ENCODE measurements at places on chromosomes 11 and 22.
A peak's percentile ranks its signal among the peaks of the same experiment; 100 is the strongest.

GRCh38 chr11:123371506-123372297 is 58.4 kb upstream of the GRAMD1B start:
- H3K27ac ChIP-seq = no peak overlapping the region
- no peak overlapping the region for H3K4me3 ChIP-seq
- no peaks in the 10 kb centered on the region for H3K27me3 ChIP-seq
- H3K4me1 ChIP-seq = peaks cover 4% of the 10 kb centered on the region
- H3K36me3 ChIP-seq = no peaks in the 10 kb centered on the region

DNA sequence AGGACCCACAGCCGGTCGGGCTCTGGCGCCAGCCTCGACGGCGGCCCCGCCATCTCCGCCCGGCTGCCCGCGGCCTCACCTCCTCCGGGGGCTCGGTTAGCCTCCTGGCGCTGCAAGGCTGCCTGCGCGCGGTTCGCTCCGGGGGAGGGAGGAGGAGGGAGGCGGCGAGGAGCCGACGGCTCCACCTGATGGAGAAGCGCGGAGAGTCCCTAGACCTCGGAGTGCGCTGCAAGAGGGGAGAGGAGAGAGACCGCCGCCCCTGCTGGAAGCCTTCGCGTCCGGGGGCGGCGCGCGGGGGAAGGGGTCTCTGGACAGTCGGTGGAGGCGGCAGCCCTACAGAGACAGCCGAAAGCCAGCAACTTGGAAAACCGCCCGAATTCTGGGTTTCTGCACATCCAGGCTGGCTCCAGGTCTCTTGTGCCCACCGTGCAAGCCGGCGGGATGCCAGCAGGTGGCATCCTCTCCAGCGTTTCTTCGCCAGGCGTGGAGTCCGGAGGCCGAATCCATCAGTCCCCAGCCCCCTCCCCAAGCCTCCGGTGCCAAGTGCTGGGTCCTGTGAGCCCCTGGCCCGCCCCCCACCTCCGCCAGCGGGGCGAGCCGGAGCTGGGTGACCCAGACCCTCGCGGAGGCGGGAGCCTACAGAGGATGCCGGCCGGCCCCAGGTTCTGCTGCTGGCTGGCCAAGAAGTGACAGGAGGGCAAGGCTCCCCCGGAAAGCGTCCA is 2.9 kb upstream of the KIRREL3 start:
- H3K27me3 ChIP-seq = peaks cover 34% of the 10 kb centered on the region
- peak; percentile 41 for DNase-seq
- H3K4me1 ChIP-seq = peaks cover 2% of the 10 kb centered on the region
- H3K36me3 ChIP-seq = no peaks in the 10 kb centered on the region
- H3K27ac ChIP-seq = no peak overlapping the region

GRCh38 chr22:20272174-20272573 is 4.1 kb upstream of the RTN4R start:
- H3K4me1 ChIP-seq = peaks cover 5% of the 10 kb centered on the region
- H3K4me3 ChIP-seq = no peak overlapping the region
- H3K27ac ChIP-seq = no peak overlapping the region
- DNase-seq = no peak
- no peaks in the 10 kb centered on the region for H3K27me3 ChIP-seq

GRCh38 chr22:17964643-17965042 is 59.7 kb downstream of the MICAL3 start:
- no peak for DNase-seq
- H3K27ac ChIP-seq = no peak overlapping the region
- H3K27me3 ChIP-seq = no peaks in the 10 kb centered on the region
- H3K4me3 ChIP-seq = no peak overlapping the region

GRCh38 chr22:46224044-46224897 is 25.8 kb downstream of the CDPF1 start:
- no peak overlapping the region for H3K27ac ChIP-seq
- no peak for DNase-seq
- H3K36me3 ChIP-seq = no peaks in the 10 kb centered on the region
- no peaks in the 10 kb centered on the region for H3K4me1 ChIP-seq
- H3K4me3 ChIP-seq = no peak overlapping the region

DNA sequence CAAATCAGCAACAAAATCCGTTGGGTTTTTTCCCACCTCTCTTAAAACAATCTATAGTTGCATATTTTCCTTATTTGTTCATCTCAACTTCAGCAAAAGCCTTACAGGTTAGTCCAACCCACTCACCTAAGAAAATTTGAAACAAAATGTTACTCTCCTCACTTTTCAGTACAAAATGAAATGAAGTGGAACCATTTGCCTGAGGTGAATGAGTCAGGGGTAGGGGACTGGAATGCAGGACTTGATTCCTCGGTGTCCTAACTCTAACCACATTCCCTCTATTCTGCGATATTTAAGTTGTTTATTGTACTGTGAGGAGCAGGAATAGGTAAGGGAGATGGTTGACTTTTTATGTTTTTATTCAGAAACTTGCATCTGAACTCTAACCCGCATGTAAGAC is 16.4 kb downstream of the ATP5MG start:
- no peaks in the 10 kb centered on the region for H3K36me3 ChIP-seq
- no peak for DNase-seq
- no peaks in the 10 kb centered on the region for H3K27me3 ChIP-seq
- no peak overlapping the region for H3K4me3 ChIP-seq

DNA sequence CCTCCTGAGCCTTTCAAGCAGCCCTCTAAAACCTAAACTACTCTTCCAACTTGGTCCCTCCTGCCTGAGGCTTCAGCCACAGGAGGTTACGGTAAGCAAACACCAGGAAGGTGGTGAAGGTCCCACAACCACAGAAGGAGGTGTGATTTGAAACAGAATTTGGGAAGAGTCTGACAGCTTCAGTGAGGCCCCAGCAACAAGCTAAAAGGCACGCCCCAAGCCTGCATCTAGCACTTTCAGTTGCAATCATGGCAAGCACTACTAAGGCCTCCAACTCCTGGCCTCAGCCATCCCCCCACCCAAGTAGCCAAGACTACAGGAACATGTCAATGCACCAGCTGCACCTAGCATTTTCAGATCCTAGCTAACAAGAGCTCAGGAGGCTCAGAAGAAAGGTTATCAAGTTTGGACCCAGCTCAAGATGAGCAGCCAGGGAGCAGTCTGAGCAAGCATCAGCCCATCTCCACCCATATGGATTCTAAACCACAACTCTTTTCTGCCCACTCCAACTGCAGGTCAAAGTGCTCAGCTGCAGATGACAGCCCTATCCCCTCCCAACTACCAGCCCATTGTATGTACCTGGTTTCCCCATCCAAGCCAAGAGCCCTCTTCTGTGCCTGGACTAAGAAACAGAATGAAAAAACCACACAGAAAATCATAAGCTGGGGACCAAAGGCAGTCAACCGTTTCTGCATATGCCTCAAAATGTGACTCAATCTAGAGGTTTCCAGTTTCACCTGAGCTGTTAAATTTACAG is 10.4 kb upstream of the AHNAK start:
- no peak for DNase-seq
- H3K4me3 ChIP-seq = no peak overlapping the region
- H3K4me1 ChIP-seq = peaks cover 23% of the 10 kb centered on the region
- H3K36me3 ChIP-seq = peaks cover 16% of the 10 kb centered on the region
- no peak overlapping the region for H3K27ac ChIP-seq
- H3K27me3 ChIP-seq = no peaks in the 10 kb centered on the region

GRCh38 chr11:86152006-86152862 is 83.3 kb upstream of the PICALM start:
- no peak for DNase-seq
- H3K27ac ChIP-seq = no peak overlapping the region
- no peak overlapping the region for H3K4me3 ChIP-seq
- no peaks in the 10 kb centered on the region for H3K36me3 ChIP-seq

DNA sequence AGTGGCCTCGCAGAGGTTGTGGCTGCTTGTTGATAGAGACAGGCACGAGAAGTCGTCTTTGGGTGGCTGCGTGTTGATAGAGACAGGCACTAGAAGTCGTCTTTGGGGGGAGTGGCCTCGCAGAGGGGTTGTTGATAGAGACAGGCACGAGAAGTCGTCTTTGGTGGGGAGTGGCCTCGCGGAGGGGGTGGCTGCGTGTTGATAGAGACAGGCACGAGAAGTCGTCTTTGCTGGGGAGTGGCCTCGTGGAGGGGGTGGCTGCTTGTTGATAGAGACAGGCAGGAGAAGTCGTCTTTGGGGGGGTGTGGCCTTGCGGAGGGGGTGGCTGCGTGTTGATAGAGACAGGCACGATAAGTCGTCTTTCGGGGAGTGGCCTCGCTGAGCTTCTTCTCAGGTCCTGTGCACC is 328.8 kb downstream of the TBC1D22A start:
- no peaks in the 10 kb centered on the region for H3K4me1 ChIP-seq
- no peaks in the 10 kb centered on the region for H3K27me3 ChIP-seq

DNA sequence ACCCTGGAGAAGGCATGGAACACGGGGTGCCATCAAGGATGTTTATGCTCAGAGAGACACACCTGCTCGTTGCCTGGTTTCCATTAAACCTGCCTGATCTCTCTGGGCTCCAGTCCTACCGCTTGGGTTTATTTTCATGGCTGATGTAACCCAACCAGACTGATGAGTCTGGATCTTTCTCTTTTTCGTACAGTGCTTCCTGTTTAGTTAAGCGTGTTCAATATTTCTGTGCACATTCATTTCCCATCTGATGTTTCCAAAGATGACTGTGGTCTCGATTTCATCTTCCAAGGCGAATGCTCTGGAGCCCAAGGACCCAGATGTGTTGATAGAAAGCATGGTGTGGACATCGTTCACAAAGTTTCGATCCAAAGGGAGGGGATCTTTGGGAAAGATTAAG is 84.3 kb downstream of the SNX19 start:
- 0 out of 2 replicates have a peak, but pooled peaks cover 2% of the 10 kb centered on the region for H3K4me1 ChIP-seq
- no peak overlapping the region for H3K27ac ChIP-seq

DNA sequence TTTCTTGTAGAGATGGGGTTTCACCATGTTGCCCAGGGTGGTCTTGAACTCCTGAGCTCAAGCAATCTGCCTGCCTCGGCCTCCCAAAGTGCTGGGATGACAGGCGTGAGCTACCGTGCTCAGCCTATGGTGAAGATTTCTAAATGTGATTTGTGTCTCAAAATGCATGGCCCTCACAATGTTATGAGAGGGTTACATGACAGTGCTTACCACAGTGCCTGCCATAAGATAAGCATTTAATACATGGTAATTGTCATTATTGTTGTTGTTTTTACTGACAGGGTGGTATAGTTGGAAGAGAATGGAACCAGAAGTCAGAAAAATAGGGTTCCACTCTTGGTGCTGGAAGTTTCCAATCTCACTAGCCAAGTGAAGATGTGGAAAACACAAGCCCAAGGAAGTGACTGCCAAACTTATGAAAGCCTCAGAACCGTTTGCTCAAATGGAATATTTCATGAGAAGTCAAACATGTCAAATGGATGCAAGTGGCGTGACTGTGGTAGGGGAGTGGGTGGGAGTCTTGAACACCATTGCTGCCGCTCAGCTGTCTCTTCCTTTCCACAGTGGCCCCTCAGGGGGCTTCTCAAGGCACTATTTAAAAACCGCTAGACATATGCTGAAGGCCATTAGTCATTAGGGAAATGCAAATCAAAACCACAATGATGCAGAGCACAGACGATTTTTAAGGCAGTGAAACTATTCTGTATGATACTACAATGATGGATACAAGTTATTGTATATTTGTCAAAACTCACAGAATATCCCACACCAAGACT is 29.1 kb upstream of the LMO2 start:
- H3K27me3 ChIP-seq = no peaks in the 10 kb centered on the region
- no peaks in the 10 kb centered on the region for H3K36me3 ChIP-seq
- H3K27ac ChIP-seq = no peak overlapping the region
- no peak for DNase-seq

- no peak for DNase-seq
- peaks cover 2% of the 10 kb centered on the region for H3K4me1 ChIP-seq
- H3K27me3 ChIP-seq = no peaks in the 10 kb centered on the region
Observed at GRCh38 chr11:100190395-100190794, 496.7 kb upstream of the ARHGAP42 start.

- no peak within 1 kb of the TSS for H3K27ac ChIP-seq
- H3K36me3 ChIP-seq = no peaks in the 10 kb centered on the region
- DNase-seq = no peak
- peak within 1 kb of the TSS; percentile 59 for H3K4me3 ChIP-seq
- H3K4me1 ChIP-seq = peaks cover 4% of the 10 kb centered on the region
- H3K27me3 ChIP-seq = peaks cover 2% of the 10 kb centered on the region
Observed at GRCh38 chr22:30396871-30397655, at the start of gene SEC14L2. Gene SEC14L2 (plus strand): TSS chr22:30397018. CDS start chr22:30397117, 99 bp downstream.

- no peaks in the 10 kb centered on the region for H3K36me3 ChIP-seq
- no peak for DNase-seq
- no peak overlapping the region for H3K27ac ChIP-seq
- H3K27me3 ChIP-seq = peaks cover 2% of the 10 kb centered on the region
Observed at GRCh38 chr22:30397656-30398635, 1.1 kb downstream of the SEC14L2 start.
